Effector memory CD8-positive, alpha-beta T cell (primary cell): ENCODE measurements at places on chromosomes 4 and X.

GRCh38 chr4:2823671-2824328 lies 19.8 kb upstream of the ADD1 start:
- no peak for DNase-seq
- H3K4me3 ChIP-seq = no peak overlapping the region
- peaks cover 48% of the 10 kb centered on the region for H3K36me3 ChIP-seq
- no peaks in the 10 kb centered on the region for H3K27me3 ChIP-seq
- peak overlapping the region; percentile 75 for H3K27ac ChIP-seq

- no peaks in the 10 kb centered on the region for H3K36me3 ChIP-seq
- H3K4me1 ChIP-seq = peaks cover 37% of the 10 kb centered on the region
- H3K27me3 ChIP-seq = no peaks in the 10 kb centered on the region
- no peak overlapping the region for H3K27ac ChIP-seq
- no peak overlapping the region for H3K4me3 ChIP-seq
Observed at GRCh38 chr4:101420661-101421060, 73.3 kb upstream of the PPP3CA start.

DNA sequence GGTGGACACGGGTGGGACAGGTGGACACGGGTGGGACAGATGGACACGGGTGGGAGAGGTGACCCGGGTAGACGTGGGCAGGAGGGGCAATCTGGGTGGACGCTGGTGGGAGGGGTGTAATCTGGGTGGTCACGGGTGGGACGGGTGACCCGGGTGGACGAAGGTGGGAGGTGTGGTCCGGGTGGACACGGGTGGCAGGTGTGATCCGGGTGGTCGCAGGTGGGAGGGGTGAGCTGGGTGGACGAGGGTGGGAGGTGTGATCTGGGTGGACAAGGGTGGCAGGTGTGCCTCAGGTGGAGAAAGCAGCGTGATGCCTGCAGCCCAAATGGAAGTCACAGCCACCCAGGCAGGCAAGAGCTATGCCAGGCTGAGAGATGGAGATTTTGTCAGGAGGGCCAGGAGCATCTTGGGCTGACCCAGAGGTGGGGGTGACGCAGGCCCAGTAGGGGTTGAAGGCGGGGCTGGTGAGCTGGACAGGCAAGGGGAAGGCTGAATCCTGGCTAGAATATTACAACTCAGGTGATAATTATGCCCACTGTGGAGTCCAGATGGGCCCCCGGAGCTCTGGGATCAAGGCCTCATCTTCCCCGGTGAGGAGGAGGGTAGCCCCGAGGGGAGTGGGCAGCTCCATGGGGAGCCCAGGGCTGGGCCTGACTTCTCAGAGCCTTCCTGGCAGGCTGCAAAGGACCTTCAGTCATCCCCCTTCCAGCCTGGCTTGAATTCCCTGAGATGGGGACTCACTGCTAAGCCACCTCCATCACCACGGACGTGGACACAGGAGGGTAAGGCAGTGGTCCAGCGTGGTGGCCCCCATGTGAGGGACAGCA lies 100.0 kb downstream of the ADRA2C start:
- no peak for DNase-seq
- no peaks in the 10 kb centered on the region for H3K36me3 ChIP-seq
- H3K27ac ChIP-seq = no peak overlapping the region
- no peak overlapping the region for H3K4me3 ChIP-seq
- H3K4me1 ChIP-seq = peaks cover 9% of the 10 kb centered on the region
- peaks cover 73% of the 10 kb centered on the region for H3K27me3 ChIP-seq

- no peak overlapping the region for H3K27ac ChIP-seq
- no peaks in the 10 kb centered on the region for H3K4me1 ChIP-seq
- H3K36me3 ChIP-seq = no peaks in the 10 kb centered on the region
- H3K27me3 ChIP-seq = no peaks in the 10 kb centered on the region
- DNase-seq = no peak
- H3K4me3 ChIP-seq = no peak overlapping the region
Observed at GRCh38 chr4:138560448-138560847, 318.3 kb upstream of the SLC7A11 start.

DNA sequence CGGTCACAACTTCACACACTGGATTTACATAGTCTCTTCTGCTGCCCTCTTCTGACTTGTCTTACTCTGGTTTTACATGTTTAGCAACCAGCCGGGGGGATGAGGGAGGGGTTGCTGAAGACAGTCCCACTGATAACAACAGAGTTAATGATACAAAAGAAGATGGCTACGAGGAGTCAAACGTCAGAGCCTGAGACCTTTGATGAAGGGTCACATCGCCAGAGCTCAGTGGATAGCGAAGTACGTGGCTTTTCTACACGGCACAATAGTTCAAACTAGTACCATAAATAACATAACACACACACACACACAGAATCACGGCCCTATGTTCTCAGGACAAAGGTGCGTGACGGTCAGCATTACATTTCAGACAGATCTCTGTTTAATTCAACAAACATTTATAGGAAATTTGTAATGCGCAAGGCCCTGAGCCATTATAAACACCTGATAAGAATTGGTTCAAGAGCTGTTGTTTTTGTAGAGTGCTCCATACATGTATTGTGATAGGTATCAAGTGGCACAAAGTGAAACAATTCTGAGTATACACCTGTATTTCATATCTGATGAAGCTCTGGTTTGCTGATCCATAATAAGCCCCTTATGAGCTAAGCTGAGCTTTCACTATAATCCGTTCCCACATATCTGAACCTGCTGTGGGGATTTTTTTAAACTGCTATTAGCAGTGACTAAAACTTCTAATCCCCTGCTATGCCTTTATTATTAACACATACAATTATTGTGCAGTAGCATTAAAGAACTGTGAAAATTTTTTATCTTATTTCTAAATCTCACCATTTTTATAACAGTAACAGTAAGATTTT lies 100.0 kb downstream of the NR3C2 start:
- no peak for DNase-seq
- H3K27me3 ChIP-seq = no peaks in the 10 kb centered on the region
- peak overlapping the region; percentile 44 for H3K27ac ChIP-seq
- no peak overlapping the region for H3K4me3 ChIP-seq
- no peaks in the 10 kb centered on the region for H3K36me3 ChIP-seq

- no peaks in the 10 kb centered on the region for H3K27me3 ChIP-seq
- no peak overlapping the region for H3K4me3 ChIP-seq
- no peak overlapping the region for H3K27ac ChIP-seq
- H3K36me3 ChIP-seq = peaks cover 4% of the 10 kb centered on the region
Observed at GRCh38 chr4:38173935-38174518, 213.8 kb downstream of the PTTG2 start.

DNA sequence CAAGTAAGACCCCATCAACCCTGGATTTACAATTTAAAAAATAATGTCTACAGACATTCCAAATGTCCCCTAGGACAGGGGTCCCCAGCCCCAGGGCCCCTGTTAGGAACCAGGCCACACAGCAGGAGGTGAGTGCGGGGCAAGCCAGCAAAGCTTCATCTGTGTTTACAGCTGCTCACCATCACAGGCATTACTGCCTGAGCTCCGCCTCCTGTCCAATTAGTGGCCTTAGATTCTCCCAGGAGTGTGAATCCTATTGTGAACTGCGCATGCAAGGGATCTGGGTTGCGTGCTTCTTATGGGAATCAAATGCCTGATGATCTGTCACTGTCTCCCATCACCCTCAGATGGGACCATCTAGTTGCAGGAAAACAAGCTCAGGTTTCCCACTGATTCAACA lies 146.1 kb downstream of the ATP10D start:
- H3K27me3 ChIP-seq = peaks cover 13% of the 10 kb centered on the region
- DNase-seq = no peak
- no peak overlapping the region for H3K27ac ChIP-seq
- no peaks in the 10 kb centered on the region for H3K4me1 ChIP-seq
- H3K4me3 ChIP-seq = no peak overlapping the region

DNA sequence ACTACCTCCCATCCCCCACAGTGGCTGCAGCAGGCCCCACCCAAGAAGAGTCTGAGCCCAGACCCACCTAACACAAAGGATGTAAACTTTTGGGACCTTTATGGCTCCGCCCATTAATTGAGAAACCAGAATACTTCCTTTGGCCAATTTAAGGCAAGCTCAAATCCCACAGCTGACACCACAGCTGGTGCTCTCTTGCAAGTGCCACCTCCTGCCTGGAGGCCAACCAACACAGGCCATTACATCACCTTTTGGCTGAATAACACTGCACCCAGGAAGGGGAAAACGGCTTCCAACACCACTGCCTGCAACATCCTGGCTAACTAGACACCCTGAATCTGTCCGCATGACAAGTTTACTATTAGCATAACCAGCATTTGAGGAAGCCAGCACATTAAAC lies 248.8 kb downstream of the PRDM5 start:
- DNase-seq = no peak
- H3K4me3 ChIP-seq = no peak overlapping the region
- H3K4me1 ChIP-seq = no peaks in the 10 kb centered on the region
- H3K27ac ChIP-seq = no peak overlapping the region
